ENCODE measurements at places on chromosomes 12 and 14.

GRCh38 chr12:126558810-126559209 lies 1493.6 kb downstream of the AACS start:
- DNase-seq: no peak

- peak; percentile 78 for DNase-seq
Observed at GRCh38 chr14:51283402-51284085, 43.5 kb downstream of the TMX1 start.

- no peak for DNase-seq
Observed at GRCh38 chr14:89842837-89843236, 111.7 kb downstream of the EFCAB11 start.

DNA sequence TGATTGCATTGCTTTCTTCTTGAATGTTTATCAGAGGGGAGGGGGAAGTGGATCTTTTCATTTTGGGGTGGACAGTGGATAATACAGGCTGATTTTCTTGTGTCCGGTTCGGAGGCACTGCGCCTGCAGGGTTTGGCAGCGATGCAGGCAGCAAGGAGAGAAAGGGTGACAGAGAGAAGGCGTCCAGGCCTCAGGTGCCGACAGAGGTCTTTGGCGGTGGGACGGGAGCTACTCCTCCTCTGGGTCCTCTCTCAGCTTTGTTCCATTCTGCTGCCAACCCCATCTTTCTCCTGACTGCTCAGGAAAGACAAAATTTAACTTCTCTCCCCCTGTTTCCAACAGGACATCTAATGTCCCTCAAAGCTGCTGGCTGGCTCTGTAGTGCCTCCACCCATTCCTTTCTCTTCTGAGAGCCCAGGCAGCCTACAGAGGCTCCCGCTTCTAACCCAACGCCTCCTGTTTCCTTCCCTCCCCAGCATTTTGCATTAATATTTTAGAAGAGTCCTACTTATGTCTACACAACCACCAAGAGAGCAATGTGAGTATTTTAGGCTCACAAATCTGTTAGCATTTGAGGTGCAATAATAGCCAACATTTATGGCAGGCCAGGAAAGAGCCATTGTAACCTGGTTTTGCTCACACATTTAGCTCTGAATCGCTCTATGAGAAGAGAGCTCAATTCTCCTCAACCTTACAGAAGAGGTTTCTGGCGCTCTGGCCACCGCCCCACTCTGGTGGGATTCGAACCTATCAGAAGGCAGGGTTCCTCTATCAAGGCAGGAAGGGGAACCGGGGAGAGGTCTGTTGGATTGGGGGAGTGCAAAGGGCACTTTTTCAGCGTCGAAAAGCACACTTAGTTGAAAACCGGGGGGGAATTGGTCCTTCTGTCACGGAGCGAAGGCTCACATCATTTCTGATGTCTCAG lies 7.1 kb upstream of the TBX5 start:
- DNase-seq: no peak

DNA sequence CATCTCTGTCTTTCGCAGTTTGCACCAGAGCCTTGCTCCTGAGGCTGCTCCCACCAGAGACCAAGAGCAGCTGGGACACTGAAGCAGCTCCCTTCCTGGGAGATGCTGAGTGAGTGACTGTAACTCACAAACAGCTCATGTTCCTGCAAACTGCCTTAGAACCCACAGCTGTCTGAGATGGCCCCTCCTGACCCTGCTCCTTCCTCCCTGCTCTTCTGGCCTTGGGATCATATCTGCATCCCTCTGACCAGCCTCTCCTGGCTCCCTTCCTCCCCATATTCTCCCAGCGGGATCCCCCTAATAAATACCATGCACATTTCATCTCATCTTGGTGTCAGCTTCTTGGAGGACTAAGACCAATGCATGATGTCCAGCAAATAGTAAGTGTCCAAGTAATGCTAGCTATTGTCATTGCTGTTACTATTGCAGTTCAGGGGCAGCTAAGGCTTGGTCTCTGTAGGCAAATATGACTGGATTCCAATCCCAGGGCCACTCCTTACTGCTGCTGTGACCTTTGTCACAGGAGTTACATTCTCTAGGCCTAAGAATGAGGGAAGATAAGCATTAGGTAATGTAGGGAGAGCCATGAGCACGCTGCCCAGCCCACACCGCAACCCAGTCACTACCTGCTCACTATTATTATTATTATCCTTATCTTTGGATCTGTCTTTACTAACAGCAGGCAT lies 47.9 kb downstream of the SYNE3 start:
- DNase-seq: no peak

DNA sequence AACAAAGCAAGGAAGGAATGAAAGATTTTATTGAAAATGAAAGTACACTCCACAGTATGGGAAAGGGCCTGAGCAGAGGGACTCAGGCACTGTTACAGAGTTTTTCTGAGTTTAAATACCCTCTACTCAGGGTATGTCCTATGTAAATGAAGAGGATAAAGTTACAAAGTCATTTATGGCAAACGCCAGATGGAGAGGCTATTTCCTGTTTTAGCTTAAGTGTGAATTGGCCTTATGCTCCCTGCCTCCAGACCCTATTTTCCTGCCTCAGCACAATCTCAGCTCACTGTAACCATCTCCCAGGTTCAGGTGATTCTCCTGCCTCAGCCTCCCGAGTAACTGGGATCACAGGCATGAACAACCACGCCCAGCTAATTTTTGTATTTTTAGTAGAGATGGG lies 6.8 kb upstream of the PHC1 start:
- DNase-seq: no peak

DNA sequence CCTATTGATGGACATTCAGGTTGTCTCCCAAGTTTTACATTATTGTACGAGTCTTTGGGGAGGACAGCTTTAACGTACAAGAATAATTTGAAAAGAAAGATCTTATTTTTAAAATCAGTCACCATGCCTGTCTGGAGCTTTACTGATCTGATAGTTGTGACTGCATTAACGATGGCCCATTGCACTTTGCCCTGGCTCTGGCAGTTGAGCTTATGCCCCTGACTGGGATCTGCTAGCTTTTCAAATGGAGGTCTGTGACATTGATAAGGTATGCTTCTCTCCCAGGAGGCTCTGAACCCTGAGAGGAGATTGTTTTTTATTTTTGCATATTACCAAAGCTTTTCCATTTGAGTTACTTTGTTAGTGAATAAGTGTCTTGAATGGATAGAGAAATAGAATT lies 17.9 kb upstream of the RAB3IP start:
- no peak for DNase-seq

DNA sequence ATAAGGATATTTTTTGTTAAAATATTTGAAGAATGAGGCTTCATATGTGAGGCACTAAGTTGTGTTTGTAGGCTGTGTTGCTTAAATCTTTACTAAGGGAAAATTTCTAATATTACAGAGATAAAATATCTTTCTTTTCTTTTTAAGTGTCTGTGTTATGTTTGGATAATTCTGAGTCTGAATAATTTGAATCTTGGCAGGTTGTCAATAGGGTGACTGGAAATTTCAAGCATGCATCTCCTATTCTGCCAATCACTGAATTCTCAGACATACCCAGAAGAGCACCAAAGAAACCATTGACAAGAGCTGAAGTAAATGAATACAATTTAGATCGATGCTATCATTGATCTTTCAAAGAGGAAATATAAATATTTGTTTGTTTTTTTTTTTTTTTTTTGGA lies 29.4 kb downstream of the TMPO start:
- no peak for DNase-seq

GRCh38 chr12:52613384-52614030 lies 4.9 kb downstream of the KRT73 start:
- DNase-seq: no peak

DNA sequence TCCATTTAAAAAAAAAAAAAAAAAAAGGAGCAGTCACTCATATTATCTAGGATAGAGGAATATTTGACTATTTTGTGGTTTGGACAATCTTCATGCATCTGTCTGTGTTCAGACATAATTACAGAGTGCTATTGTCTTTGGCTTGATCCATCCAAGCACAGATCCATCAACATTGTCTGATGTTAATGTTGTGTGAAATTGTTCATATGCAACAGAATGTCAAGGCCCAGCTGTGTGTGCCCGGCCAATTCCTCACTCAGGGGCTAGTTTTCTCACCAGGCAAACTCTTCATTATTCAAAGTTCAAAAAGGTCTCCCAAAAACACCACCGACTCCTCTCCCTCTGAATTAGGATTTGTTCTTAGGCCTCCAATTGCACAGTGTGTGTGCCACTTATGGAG lies 324.9 kb upstream of the TMTC1 start:
- DNase-seq: no peak

DNA sequence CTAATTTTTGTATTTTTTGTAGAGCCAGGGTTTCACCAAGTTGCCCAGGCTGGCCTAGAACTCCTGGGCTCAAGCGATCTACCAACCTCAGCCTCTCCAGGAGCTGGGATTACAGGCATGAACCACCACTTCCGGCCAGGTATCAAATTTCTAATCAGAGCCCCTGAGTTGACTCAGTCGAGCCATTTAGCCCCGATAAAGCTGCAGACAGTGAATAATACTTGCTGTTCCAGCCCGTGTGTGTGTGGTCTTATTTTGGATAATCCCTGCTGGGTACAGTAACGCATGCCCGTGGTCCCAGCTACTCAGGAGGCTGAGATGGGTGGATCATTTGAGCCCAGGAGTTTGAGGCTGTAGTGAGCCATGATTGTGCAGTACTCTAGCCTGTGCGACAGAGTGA lies 57.0 kb downstream of the TEAD4 start:
- DNase-seq: no peak

DNA sequence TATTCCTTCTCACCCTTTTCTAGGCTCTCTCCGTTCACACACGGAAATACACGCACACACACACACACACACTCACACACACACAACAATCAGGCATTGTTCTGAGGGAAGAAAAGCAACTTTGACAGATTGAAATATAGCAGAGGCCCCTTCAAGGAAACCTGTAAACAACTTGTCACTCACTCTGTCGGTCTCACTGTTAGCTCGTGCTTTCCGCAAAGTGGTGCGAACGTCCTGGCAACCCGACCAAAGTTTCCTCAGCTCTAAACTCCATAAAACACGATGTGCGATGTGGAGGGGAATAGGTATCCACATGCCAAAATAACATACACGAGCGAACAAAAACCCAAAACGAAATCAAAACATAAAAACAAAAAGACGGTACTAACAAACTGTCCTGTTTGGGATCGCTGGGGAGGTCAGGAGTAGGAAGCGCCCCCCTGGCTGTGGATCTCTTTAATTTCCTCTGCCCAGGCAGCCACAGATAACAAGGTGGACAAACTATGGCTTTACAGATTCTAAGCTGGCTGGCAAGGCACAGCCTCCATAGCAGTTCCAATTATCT lies 822 bp upstream of the SOX5 start:
- peak; percentile 19 for DNase-seq

DNA sequence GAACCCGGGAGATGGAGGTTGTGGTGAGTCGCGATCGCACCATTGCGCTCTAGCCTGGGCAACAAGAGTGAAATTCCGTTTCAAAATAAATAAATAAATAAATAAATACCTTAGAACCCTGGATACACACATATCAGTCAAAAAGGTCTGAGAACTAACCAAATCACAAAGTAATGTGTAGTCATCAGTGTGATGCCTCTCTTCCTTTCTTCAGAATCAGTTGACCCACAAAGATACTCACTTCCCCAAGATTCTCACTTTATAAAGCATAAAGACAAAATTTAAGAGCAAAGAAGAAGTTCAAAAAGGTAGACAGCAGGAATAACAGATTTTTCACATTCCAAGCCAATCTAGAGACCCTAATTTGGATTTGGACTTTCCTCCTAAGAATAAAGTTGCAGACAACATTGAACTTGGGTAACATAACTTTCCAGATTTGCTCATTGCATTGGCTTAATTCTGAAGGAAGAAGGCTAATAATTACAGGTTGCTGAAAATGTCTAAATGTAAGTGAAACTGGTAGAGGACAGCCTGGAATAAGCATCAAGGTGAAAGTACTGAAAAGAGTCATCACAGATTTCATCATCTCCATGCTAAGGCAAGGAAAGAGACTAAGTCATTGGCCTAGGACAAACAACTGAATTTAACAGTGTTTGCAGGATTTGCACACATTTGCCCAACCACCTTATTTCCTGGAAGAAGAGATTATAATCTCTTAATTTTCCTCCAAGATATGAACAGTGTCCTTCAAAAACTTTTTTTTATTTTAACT lies 17.4 kb downstream of the TMED10 start:
- no peak for DNase-seq

GRCh38 chr12:122182887-122183587 lies at the start of gene LRRC43:
TSS of gene LRRC43 (plus strand) at chr12:122183123. CDS start at chr12:122183145, 22 bp downstream.
- DNase-seq: peak; percentile 90

DNA sequence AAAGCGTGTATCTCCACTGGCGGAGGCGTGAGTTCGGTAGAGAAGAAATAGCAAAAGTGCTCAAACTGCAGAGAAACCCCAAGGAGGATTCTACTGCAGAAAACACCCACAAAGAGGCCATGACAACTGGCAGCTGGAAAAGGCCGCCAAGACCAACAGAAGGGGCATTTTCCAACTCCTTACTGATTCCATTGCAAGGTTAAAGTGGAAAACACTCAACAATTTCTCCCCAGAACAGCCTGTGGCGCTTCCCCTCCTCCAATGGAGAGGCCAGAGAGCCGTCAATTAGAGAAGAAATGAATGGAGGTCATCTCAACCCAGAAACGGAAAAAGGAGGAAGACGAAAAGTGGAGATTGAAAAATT lies 618 bp upstream of the ANKRD52 start:
- DNase-seq: no peak

GRCh38 chr14:20377171-20377570 lies 33.7 kb downstream of the PARP2 start:
- no peak for DNase-seq

GRCh38 chr14:76015668-76016067 lies 30.1 kb downstream of the IFT43 start:
- no peak for DNase-seq

DNA sequence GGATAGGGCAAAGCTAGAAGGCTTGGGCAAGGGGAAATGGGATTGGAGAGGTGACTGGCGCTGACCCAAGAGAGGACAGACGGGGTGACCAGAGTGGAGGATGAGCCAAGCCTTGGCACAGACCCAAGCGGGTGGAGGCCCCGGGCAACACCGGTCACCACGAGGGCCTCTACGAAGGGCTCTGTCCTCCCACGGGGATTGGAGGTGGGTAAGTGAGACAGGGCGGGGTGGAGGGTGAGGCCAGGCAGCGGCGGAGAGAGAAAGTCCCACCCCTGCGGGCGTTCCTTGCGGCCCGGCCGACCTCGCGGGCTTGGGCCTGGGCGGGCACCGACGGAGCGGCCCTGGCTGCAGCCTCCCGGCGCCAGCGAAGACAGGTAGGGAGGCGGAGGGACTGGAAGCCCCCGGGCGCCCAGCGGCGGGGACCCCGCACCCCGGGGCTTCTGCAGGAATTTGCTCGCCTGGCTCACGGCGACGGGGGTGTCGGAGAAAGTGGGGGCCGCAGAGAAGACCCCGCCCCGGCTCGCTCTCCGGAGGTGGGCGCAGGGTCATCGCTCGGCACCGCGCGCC lies at the start of gene PAPLN:
TSS of gene PAPLN (plus strand) at position 288 of the 567 bp plus-strand sequence. CDS start 2,273 bp downstream, outside the sequence.
- peak; percentile 73 for DNase-seq

- DNase-seq: no peak
Observed at GRCh38 chr14:70882776-70883492, 24.3 kb upstream of the PCNX1 start.

All from iPS-NIHi11 (cell line).